ENCODE measurements at places on chromosomes 7 and 10. TPM values are rescaled to one million over a fixed set of nuclear protein-coding genes. Genes with fewer than 3 reads are reported as not detected.

- no peak for DNase-seq
Measured at GRCh38 chr10:124629842-124630241, 114.3 kb downstream of the FAM53B start.

DNA sequence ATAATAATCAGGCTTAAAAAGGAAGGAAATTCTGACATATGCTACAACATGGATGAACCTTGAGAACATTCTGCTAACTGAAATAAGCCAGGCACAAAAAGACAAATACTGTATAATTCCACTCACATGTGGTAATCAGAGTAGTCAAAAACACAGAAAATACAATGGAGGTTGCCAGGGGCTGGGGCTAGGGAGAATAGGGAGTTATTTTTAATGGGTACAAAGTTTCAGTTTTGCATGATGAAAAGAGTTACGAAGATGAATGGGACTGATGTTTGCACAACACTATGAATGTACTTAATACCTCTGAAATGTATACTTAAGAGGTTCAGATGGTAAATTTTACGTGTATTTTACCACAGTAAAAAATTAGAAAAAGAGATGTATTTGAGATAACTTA is 145.6 kb downstream of the DOCK4 start:
- no peak for DNase-seq

DNA sequence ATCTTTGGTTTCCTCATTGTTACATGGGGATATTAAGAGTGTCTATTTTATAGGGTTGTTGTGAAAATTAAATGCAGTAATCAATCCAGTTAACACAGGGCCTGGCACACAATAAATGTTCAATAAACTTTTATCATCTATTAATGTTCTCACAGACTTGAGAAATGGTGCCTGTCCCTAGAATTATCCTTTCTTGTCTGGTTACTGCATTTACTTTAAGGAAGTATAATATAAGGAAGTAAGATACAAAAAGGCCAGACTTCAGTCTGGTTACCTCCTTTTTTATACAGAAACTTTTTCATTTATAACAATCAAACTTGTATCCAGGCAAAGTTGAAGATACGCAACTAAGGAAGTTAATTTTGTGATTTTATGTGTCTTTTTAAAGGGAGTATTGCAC is 117.0 kb downstream of the LHFPL3 start:
- no peak for DNase-seq

The LBX1 gene
- not detected for total RNA-seq
